ENCODE measurements at places on chromosomes 3 and 15. TPM values are rescaled to one million over a fixed set of nuclear protein-coding genes. Genes with fewer than 3 reads are reported as not detected.

DNA sequence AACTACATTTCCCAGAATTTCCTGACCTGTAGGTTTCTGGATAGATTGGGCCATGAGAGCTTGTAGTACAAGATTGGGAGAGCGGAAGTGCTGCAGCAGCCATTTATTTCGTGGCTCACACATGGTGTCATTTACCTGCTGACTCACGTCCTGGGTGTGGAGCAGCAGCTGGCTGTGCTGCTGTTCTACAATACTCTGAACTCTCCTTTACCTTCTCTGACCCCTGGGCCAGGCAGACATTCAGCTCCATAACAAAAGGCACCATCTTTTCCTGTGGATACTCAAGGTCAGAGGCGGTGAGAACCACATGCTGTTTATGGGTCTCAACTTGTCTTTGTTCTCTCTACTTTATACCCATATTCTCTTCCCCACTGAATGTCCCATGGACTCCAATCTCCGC lies 490.2 kb downstream of the IGSF11 start:
- H3K27me3 ChIP-seq = no peaks in the 10 kb centered on the region
- H3K4me1 ChIP-seq = no peaks in the 10 kb centered on the region
- H3K36me3 ChIP-seq = no peaks in the 10 kb centered on the region
- H3K4me3 ChIP-seq = no peak overlapping the region
- no peak for DNase-seq
- H3K27ac ChIP-seq = no peak overlapping the region

ALDH1L1 gene
- 12.1 TPM for total RNA-seq

- H3K4me1 ChIP-seq = peaks cover 5% of the 10 kb centered on the region
- no peaks in the 10 kb centered on the region for H3K36me3 ChIP-seq
- H3K27ac ChIP-seq = no peak overlapping the region
- H3K27me3 ChIP-seq = no peaks in the 10 kb centered on the region
- no peak overlapping the region for H3K4me3 ChIP-seq
These were observed 56.9 kb downstream of the ABHD5 start for GRCh38 chr3:43747641-43748040.

- no peak overlapping the region for H3K27ac ChIP-seq
- no peak overlapping the region for H3K4me3 ChIP-seq
- no peaks in the 10 kb centered on the region for H3K27me3 ChIP-seq
- no peak for DNase-seq
- H3K36me3 ChIP-seq = no peaks in the 10 kb centered on the region
These were observed 57.9 kb upstream of the NPAP1 start for GRCh38 chr15:24617646-24618045.

DNA sequence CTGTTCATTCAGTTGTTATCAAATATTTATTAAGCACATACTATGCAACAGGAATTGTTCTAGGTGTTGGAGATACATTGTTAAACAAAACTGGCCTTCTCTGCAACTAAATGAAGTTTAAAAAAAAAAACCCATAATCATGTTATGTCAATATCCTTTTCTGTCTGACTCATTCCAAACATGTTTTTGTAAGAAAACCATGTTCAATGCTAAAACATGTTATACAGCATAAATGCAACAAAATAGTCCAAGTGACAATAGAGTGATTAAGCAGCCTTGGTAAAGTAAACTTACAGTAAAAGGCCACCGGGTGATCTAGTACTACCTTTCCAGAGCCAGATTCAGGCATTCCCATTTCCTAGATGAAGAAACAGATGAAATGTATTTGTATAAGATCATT lies 278.0 kb upstream of the NECTIN3 start:
- no peaks in the 10 kb centered on the region for H3K36me3 ChIP-seq
- H3K4me1 ChIP-seq = no peaks in the 10 kb centered on the region
- no peak overlapping the region for H3K27ac ChIP-seq
- H3K27me3 ChIP-seq = no peaks in the 10 kb centered on the region

Data from thyroid gland (tissue), 4 donors.